H7 (cell line): ENCODE measurements at places on chromosomes 12 and 14. TPM values are rescaled to one million over a fixed set of nuclear protein-coding genes. Genes with fewer than 3 reads are reported as not detected.

Gene CCDC88C
- 25.2 and 34.0 TPM in 2 replicates for total RNA-seq

Gene FAM181A
- total RNA-seq: not detected in 2 replicates

Gene TSPAN11
- 0.42 and 0.67 TPM in 2 replicates for total RNA-seq

Gene MEG3
- 0.04 and 0.31 TPM in 2 replicates for total RNA-seq

Gene MFAP5
- total RNA-seq: 0.42 TPM in 1 of 2 replicates, not detected in the other
